Ascending aorta (tissue), 2 donors: ENCODE measurements at places on chromosomes 2 and 18.

- no peak for DNase-seq
Observed at GRCh38 chr2:11874861-11875260, 128.4 kb downstream of the LPIN1 start.

GRCh38 chr18:45157576-45157975 is 457.7 kb upstream of the SLC14A2 start:
- no peak for DNase-seq

DNA sequence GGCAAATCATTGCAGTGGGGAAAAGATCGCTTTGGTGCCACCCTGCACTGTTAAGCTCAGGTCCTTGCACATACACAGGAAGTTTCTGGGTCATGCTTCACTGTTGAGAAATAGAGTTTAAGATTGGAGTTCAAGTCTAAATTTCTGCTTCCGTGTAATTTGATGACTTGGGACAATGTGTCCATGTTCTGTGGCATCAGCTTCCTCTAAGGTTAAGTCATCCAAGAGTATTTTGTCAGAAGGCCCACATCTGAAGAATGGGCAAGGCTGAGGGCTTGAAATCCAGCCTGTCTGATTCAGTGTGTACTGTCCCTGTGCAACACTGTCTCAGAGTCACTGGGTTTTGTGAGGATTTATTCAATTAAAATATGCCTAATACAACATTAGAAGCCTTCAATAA is 880.7 kb downstream of the SUCLG1 start:
- DNase-seq = no peak

DNA sequence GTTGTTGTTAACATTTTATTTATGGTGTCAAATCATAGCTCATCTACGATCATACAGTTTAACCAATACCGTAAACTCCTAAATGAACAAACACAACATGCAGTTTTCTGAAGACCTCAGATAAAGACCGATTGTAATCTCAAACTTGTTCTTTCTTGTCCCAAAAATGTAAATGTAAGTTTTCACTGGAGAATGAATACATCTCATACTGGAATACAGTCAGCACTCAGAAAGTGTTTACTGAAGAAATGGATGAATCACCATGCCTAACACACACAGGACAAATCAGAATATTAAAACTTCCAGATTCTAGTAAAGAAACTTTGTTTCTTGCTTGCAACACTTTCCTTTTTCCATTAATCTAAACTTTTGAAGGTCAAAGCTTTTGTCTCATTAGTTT is 380.5 kb downstream of the DLGAP1 start:
- no peak for DNase-seq
